ENCODE measurements at places on chromosomes 12 and 14.

- no peak for DNase-seq
Observed at GRCh38 chr14:101335061-101335661, 226.1 kb upstream of the DIO3 start.

- DNase-seq = no peak
Observed at GRCh38 chr12:86435053-86435452, 178.9 kb upstream of the MGAT4C start.

GRCh38 chr12:45282411-45282810 is 66.5 kb downstream of the ANO6 start:
- DNase-seq = no peak

DNA sequence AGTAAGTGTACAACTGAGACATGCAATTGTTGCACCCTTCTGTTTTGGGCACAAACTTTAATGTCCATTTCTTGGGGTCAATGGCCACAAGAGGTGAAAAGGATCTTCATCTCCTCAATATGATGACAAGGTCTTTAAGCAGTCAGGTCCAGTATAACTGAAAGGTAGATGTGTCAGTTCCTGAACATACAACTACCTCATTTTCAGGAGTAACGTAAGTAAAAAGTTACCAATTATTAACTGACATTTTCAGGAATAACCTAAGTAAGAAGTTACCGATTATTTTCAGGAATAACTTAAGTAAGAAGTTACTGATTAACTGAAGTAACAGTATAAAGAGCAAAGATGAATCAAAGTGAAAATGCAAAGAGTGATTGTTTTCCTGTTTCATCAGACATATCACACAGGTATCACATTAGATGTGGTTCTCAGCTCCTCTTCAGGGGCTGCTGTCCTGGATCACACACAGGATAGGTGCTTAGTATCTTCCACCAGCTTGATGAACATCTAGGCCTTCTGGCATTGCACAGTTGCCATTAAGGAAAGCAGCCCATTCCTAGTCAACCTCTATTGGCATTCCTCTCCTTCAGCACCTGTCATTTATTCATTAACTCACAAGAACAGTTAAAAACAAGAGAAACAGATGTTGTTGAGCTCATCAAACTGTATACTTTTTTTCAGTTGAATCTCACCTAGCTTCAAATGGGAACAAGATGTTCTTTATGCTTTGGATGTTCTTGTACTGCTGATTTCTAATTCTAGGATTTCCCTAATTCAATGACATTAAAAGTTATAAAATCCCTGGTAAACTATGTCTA is 200.0 kb downstream of the FOXG1 start:
- DNase-seq = no peak

DNA sequence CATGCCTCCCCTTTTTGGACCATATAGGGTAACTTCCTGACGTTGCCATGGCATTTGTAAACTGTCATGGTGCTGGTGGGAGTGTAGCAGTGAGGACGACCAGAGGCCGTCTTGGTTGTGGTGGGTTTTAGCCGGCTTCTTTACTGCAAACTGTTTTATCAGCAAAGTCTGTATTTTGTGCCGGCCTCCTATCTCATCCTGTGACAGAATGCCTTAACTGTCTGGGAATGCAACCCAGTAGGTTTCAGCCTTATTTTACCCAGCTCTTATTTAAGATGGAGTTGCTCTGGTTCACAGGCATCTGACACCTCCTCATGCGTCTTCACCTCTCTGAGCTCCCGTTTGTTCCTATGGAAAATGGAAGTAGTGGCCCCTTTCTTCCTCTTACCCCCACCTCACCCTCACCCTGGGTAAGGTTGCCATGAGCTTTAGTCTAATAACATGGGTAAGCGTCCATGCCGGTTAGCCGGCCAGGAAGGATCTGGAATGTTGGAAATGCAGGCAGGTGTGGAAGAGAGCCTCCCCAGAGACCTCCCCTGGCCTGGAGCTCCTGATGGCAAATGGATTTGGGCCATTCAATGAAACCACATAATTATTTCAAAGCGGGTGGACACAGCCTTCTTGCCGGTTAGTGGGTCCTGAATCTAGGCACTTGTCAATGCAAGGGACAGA is 18.6 kb downstream of the HHIPL1 start:
- no peak for DNase-seq

GRCh38 chr14:30638926-30639325 is 16.8 kb downstream of the SCFD1 start:
- no peak for DNase-seq

DNA sequence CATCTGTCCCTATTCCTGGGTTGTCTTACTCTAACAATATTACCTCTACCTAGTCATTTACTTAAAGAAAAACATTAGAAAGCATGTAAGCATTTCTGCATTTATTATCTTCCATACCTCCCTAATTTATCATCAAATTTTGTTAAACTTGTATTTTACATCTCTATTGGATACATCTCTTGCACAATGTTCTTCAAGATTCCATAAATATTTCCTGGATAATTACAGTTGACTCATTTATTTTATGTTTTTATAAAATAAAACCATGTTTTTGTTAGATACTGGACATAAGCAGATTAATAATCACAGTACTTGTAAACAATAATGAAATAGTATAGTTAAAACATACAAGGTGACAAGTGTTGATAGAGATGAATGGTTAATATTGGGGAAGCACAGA is 209.0 kb downstream of the TMTC3 start:
- no peak for DNase-seq

- DNase-seq = no peak
Observed at GRCh38 chr12:111780615-111781014, 13.9 kb downstream of the ALDH2 start.
